Eye (tissue), 1 donor: ENCODE measurements at places on chromosomes 3 and 15.

DNA sequence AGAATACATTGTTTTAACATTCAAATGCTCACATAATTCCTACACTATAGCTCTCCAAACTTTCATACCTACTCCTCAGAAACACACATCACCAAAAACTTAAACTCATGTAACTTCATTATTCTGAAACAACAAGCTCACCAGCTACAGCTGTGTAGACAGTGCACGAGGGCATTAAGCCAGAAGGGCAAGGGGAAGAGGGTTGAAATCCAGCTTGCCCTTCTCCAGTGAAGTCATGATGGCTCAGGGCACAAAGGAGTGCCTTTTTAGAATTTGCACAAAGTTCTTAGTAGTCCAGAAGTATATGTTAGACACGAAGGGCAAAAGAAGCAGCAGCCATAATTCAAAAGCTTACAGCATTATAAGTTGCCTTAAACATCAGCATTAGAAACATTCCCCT is 8.6 kb downstream of the SLC12A6 start:
- no peak for DNase-seq

DNA sequence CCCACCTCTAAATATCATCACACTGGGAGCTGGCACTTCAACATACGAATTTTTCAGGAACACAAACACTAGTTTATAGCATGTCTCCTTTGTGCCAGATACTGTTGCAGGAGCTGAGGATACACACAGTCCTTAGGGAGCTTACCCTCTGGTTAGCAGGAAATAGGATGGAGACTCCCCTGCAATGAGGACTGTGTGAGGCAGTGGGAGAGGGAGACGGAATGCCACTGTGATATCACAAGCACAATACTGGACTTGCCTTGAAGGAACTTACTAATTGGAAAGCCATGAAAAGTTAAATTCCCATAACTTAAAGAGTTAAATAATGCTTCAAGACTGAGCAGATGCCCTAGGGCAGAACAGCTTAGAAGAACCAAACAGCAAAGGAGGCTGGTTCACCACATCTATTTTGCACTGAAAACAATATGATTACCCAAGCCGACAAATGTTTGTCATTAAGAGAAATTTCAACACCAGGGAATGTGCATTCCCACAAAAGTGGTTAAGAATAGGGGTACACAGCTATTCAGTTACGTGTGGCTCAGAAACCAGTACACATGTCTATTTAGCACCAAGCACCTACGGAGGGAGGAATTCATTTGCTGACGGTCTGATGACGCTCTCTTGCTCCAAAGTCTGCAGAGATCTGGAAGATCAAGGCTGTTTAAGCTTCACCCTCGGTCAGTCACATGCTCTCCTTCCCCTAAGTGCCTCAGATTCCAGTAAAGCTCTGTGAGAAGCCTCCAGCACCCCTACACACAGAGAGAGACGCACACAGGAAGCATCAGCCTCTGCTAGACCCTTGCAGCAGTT is 5.2 kb downstream of the TBC1D2B start:
- DNase-seq: peak; percentile 65

- DNase-seq: no peak
Measured at GRCh38 chr15:63449731-63450130, 54.7 kb upstream of the USP3 start.

GRCh38 chr3:23888617-23889228 is 28.1 kb downstream of the NKIRAS1 start:
- DNase-seq: peak; percentile 63

- no peak for DNase-seq
Measured at GRCh38 chr15:69666921-69667811, 214.5 kb downstream of the RPLP1 start.

DNA sequence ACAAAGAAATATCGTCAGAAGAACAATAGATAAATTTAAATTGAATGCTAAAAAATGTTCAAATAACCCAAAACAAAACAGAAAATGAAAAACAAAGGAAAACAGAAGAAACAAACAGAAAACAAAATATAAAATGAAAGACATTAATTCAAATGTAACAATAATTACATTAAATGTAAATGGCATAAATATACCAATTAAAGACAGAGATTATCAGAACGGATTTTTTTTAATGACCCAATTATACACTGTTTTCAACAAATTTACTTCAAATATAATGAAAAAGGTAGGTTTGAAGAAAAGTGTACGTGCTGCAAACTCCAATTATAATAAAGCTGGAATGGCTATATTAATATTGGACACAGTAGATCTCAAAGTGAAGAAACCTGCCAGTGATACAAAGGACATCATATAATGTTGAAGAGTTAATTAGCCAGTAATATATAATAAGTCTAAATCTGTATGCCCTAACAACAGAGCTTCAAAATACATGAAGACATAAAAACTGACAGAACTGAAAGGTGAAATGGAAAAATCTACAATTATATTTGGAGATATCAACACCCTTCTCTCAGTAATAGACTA is 193.8 kb downstream of the ZBTB20 start:
- no peak for DNase-seq

DNA sequence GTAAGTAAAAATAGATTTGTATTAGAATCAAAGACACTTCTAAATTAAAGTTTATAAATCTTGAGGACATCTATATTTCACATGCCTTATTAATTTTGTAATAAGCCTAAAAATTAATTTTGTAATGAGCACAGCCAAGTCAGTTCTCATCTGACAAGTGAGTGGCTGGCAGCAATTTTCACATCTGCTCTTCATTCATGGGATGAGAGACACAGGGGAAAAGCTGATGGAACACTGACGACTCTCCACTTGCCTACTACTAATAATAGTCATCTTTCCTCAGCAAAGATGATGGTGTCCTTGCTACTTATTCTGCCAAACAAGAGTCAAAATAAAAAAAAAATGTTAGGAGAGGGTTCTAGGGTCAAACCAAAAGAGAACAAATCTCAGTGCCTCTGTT is 14.4 kb upstream of the CMSS1 start:
- DNase-seq: no peak

DNA sequence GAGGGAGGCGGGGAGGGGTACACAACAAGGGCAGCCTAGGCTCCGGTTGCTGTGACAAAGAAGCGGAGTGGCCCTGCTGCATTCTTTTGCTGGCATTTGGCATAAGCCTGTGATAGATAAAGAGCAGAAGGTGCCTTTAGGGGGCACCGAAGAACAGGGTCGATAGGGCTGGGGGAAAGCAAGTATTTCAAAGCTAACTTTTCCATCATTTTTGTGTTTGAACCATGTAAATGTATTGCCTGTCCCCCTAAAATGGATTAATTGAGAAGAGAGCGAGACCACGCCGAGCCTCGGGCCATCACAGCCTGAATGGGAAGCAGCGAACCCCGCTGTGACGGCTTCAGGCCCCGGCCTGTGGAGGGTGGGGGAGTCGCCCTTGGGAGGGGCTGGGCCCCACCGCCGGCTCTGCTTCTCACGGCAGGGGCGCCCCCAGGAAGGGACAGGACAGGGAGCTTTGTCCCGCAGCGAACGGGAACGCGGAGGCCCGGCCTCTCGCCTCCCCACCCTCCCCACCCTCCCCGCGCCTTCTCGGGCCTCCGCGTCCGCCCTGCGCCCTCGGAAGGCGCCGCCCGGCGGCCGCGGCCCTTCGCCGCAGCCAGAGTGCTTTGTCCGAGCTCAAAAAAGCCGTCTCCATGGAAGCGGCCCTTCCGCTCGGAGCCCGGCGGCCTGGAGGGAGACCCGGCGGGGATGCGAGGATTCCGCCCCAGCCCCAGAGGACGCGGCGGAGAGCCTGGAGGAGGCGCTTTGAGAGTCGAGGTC is 32.4 kb upstream of the ALDH1L1 start:
- DNase-seq: peak; percentile 86

- no peak for DNase-seq
Measured at GRCh38 chr3:185290266-185290665, 36.4 kb upstream of the EHHADH start.

DNA sequence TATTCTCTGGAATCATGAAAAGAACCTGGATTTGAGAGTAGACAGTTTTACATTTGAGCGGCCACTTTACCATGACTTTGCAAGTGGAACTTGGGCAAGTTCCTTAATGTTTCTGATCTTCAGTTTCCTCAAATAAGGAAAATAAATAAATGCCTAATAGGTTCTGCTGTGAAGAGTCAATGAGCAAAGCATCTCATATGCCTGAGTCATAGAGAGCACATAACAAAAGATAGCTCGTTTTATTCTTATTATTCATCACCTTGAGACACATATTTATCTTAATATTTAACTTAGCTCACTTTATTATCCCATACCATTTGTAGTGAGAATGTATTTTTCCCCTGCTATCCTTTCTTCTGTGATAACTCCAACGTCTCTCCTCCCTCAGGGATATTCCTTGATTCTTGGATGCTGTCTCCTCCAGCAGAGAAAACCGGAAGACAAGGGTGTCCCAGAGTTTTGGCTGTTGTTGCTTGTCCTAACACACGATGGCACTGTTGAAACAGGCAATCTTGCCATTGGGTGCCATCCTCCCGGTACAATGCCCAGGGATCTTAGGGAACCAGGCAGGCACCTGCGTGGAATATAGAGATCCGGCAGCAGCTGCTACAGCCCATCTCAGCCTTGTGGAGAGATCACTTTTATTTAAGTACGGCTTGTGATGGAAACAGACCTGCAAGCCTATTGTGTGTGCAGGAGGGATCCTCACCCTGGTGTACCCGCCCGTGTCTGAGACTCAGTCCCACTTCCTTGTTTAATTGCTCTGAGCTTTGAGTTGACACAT is 33.3 kb upstream of the VPS33B start:
- peak; percentile 92 for DNase-seq

DNA sequence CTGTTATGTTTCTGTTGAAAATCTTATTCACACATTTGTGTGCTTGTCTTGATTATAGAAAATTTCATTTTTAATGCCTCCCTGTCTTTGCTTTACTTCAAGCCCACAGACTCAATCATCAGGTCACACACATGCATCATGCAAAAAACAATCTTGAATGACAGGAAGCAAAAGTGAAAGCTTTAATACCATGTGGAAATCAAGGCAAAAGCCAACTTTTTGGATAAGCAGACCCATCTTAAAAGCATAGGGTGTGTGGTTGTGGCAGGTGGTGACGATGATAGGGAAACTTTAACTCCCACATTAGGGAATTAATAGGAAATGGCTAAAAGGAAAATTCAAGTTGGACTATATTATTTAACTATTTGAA is 155.9 kb upstream of the EOMES start:
- DNase-seq: no peak

GRCh38 chr15:65791335-65792137 is 557 bp downstream of the DENND4A start:
- DNase-seq: peak; percentile 89

GRCh38 chr3:58519668-58520402 is 17.2 kb downstream of the ACOX2 start:
- DNase-seq: no peak

- no peak for DNase-seq
Measured at GRCh38 chr3:186757214-186757613, 26.2 kb upstream of the EIF4A2 start.

GRCh38 chr3:130686833-130687232 is 59.8 kb downstream of the PIK3R4 start:
- no peak for DNase-seq

DNA sequence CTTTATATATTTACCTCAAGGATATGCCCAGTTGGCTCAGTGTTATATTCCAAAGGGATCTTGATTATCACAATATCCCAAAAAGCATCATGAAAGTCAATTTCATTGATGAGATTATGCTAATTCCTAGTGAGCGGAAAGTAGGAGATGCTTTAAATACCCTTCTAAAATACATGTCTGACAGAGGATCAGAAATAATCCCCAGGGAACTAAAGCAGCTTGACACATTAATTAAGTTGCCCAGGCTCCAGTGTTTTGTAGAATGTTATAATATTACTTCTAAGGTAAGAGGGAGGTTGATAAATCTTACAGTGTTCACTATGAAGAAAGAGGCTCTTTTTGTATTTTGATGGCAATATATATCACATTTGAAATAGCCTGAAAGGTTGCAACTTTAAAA is 767.5 kb upstream of the ROBO1 start:
- no peak for DNase-seq

DNA sequence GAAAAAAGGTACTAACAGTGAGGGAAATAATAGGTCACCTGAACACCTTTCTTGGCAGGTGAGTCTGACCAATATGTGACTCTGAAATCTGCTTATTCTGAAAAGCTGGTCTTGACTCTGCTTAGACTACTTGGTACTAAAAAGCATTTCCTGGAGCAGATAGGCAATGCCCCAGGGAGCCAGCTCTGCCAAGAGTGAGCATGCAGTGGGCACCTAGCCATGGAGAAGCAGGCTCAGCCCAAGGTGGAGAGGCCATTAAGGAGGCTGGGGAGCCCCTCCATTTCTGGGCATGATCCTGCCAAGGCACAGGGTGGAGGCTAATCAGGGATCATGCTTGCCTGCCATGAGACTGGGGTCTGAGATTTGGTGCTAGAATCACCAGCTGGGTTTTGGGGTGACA is 1.6 kb upstream of the LTF start:
- no peak for DNase-seq

GRCh38 chr15:88896333-88897033 is 1.1 kb upstream of the HAPLN3 start:
- DNase-seq: no peak

DNA sequence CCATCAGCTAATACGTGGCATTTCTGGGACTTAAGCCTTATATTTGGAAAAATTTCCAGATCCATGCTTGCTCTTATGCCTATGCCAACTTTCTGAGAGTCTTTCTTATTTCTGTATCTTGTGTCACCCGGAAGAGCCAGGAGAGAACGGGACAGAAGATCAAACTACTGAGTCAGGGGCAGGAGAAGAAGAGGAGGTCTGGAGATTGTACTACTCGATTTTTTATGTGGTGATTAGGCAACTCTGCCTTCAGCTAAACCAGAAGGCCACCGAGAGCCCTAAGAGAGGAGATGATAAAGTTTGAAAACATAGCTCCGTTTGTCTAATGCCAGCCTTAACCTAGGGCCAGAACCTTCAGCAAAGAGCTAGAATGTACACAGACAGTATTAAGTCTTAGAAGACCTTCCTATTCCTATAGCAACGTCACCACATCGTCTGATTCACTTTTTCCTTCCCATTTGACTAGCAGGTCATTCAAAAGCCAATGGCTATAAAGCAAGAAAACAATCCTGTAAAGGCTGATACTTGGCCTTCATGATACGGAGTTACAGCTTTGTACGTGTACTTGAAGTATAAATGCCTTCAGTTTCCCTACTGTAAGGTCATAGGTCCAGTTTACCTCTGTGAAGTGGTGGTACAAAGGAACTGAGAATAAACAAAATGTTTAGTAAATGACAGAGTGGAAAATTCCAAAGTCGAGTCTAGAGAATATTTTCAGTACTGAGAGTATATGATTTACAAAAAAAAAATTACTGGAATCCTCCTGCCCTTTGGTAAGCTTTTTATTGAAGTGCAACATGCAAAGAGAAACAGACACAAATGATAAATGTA is 96.1 kb upstream of the ICE2 start:
- no peak for DNase-seq

GRCh38 chr15:62711691-62712454 is 330.7 kb upstream of the TPM1 start:
- no peak for DNase-seq

GRCh38 chr3:77563012-77563411 is 523.1 kb downstream of the ROBO2 start:
- no peak for DNase-seq
